ENCODE measurements at places on chromosomes 4 and X. TPM values are rescaled to one million over a fixed set of nuclear protein-coding genes. Genes with fewer than 3 reads are reported as not detected.

The GAGE12E gene
- not detected for total RNA-seq

The GSX2 gene
- not detected for total RNA-seq

The PASD1 gene
- total RNA-seq, result not detected

The PNCK gene
- total RNA-seq, result not detected

The ABLIM2 gene
- total RNA-seq, result 6.6 TPM

The ACTRT1 gene
- total RNA-seq, result not detected

The TMPRSS11F gene
- not detected for total RNA-seq

All from bladder microvascular endothelial cell (primary cell).